ENCODE measurements at places on chromosomes 1 and 21.

DNA sequence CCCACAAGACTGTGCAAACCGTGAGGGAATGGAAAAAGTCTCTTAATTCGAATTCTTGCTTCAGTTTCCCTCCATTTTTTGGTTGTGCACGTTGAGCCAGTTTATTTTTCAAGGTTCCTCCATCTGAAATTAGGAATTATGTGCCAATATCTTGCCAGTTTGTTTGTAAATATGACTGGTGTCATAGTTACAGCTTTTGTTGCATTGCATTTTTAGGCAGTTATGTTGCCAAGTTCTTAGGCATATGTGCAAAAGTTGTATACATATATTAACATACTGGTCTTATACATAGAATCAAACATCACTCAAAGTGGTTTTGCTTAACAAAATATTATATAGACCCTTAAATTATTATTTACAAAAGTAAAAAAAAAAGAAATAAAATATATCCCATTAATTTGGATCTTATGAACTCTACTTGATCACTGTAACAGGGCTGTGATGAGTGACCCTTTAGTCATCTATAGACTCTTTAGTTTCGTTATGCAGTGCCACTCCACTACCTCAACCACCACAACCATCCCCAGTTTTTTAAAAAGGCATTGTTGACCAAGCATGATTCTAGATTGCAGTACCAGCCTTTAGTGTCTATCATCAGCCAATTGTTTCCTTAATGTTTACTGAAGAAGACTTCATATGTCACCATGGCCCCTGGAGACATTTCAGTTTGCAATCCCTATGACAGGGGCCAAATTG, 20.9 kb upstream of the DYNLT5 start:
- no peak for DNase-seq

GRCh38 chr21:34345892-34346291, 17.9 kb upstream of the KCNE2 start:
- no peak for DNase-seq

DNA sequence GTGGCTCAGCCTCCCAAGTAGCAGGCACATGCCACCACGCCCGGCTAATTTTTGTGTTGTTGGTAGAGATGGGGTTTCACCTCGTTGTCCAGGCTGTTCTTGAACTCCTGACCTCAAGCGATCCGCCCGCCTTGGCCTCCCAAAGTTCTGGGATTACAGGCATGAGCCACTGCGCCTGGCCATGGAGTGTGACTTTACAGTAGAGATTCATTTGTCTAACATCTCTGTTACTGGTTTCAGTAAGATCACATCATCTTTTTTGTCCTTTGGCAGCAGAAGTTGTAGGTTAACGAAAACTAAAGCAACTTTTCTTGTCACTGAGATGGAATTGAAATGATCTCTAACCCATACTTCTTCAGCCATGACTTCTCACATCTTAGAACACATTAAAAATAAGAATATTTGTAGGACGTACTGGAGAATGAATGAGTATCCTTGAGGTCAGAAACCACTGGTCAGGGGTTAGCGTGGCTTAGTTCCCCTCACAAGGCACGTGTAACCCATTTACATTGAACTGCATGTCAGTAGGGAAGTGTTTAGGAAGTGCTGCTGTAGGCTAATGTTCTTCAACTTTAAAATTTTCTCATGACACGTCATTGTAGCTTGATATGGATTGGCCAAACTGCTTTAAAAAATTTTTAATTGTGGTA, 75.9 kb downstream of the CAMTA1 start:
- no peak for DNase-seq

DNA sequence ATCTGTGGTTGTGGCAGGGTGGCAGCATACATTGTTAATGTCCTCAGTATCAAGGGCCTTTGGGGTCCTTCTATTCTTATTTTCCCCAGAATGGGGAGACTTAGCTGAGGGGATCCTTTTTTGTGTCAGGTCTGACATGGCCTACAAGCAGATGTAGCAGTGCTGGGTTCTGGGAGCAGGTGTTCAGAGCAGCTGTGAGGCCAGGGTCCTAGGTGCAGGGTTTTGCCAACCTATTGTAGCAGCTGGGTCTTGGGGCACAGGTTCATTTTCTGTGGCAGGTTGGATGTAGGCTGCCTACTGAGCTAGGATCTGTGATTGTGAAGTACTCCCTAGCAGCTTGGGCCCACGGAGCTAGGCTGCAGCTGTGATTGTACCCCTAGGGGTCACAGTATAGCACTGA, 60.1 kb downstream of the DIPK1A start:
- no peak for DNase-seq

GRCh38 chr1:71687376-71687775, 595.0 kb downstream of the NEGR1 start:
- DNase-seq, result no peak

DNA sequence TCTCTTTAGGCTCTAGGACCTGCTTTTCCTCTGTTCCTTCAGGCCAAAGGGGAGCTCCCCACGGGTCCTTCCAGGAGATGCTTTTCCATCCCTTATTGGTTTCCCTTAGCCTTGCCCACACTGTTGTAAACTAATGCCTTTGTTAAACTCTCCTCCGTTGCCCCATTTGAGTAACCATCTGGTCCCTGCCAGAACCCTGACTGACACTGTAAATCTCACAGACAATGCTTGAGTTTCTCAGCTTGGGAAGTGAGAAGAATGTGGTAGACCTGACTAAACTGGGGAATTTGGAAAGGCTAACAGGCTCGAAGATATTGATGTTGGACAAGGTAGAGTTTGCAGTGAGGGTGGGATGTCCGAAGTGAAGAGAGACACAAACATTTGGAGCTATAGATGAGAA, 11.4 kb downstream of the AKNAD1 start:
- DNase-seq, result no peak

GRCh38 chr1:181482521-181483284, 614 bp upstream of the CACNA1E start:
- peak; percentile 47 for DNase-seq

DNA sequence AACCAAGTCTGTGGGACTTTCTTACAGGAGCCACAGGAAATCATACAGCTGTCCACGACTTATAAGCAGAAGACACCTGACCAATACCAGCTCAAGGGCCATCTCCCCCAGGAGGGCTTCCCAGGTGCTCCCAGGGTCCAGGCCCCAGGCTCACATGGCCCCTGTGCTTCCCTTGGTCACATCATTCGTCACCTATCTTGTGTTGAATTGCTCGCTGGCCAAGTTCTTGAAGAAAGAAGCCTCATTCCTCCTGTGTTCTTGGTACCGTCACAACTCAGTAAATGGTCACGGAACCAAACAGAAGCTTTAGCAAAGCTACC, 3.0 kb downstream of the NPHP4 start:
- no peak for DNase-seq

DNA sequence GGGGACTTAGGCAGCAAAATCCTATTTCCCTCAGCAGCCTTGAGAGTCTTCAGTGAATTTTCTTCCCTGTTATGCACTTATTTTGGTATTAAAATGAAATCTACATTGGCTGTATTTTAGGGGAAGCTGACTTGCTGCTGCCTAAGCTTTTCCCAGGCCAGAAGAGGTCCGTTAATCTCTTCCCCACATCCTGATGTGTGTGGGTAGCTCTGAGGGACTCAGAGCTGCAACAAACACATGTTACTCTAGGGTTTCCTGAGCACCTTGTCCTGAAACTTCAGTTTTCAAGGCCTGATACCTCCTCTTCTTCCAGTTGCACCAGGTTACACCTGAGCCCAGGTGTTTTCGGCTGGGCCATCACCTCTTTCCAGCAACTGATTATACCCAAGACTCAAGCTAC, 51.5 kb downstream of the SYT6 start:
- no peak for DNase-seq

DNA sequence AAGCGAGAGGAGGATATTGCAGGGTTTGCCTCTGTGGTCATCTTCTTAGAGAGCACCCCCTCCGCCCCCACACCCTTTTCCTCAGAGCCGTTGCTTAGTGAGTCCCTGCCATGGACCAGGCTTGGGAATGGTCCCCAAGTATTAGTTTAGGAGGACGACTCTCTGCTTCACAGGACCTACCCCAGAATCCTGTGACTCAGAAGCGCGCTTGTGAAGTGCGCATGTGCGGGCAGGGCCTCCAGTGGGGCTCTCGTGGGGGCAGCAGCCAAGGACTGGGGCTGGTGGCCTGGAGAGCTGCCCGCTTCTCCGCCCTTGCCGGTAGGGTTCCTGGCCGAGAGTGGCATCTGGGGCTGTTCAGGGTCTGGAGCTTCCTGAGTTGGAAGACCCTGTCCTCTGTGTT, 37.3 kb upstream of the HMGN1 start:
- no peak for DNase-seq

DNA sequence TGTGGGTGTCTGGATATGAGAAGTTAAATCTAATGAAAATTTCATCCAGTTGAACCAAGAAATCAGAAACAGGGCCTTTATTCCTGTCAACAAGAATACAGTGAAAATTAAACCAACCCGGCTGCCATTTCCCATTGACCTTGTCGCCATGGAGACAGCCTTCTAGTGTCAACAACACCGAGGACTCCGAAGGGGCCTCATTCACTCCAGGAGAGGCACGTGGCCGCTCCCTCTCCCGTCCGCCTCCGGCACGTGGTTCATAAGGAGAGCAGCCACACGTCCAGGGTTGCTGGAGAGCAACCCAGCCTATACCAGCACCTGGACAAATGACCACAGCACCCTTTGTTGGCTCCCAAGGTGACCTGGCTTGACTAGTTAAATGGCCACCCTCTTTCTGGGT, 120.3 kb upstream of the VAMP3 start:
- DNase-seq, result peak; percentile 77

DNA sequence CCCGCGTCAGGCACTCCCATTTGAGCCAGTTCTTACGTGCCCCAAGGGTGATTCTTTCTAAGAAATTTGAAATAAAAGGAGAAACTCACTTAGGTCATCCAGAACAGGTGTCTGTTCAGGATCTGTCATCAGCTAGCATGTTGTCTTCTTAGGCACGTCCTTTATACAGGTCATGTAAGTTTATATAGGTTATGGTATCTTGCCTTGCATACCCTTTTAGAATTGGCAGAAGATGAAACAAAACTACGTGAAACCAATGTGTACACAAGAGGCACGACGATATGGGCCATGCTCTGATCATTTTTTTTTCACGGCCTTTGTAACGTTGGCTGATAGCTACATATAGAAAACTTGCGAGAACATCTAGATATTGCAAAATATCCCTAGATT, 579 bp upstream of the GTF2B start:
- DNase-seq, result peak; percentile 26

- DNase-seq, result peak; percentile 71
These were observed 57.8 kb downstream of the KCNJ15 start for GRCh38 chr21:38314558-38314957.

GRCh38 chr1:205172729-205173366, 38.7 kb downstream of the DSTYK start:
- no peak for DNase-seq

GRCh38 chr1:2073382-2074230, 23.4 kb downstream of the PRKCZ start:
- DNase-seq, result no peak
